Mammary microvascular endothelial cell (primary cell): ENCODE measurements at places on chromosomes 3 and 15. TPM values are rescaled to one million over a fixed set of nuclear protein-coding genes. Genes with fewer than 3 reads are reported as not detected.

The NMD3 gene
- total RNA-seq = 54.9 and 56.1 TPM in 2 replicates

The GPR62 gene
- total RNA-seq = 0.20 TPM in 1 of 2 replicates, not detected in the other

The SGO1 gene
- 11.8 and 11.9 TPM in 2 replicates for total RNA-seq

The LAMB2 gene
- total RNA-seq = 338 and 396 TPM in 2 replicates

The ECT2 gene
- 42.0 and 51.4 TPM in 2 replicates for total RNA-seq

The KBTBD13 gene
- not detected in 2 replicates for total RNA-seq

The MLH1 gene
- total RNA-seq = 33.8 and 37.6 TPM in 2 replicates

The NR2E3 gene
- 0.13 TPM in 1 of 2 replicates, not detected in the other for total RNA-seq

The CLRN1 gene
- not detected in 2 replicates for total RNA-seq

The TMIE gene
- 0.15 TPM in 1 of 2 replicates, not detected in the other for total RNA-seq
